ENCODE measurements at places on chromosomes 6 and 20. TPM values are rescaled to one million over a fixed set of nuclear protein-coding genes. Genes with fewer than 3 reads are reported as not detected.
A peak's percentile ranks its signal among the peaks of the same experiment; 100 is the strongest.

- no peak for DNase-seq
- H3K27me3 ChIP-seq = no peaks in the 10 kb centered on the region
- peaks cover 2% of the 10 kb centered on the region for H3K4me1 ChIP-seq
- no peak overlapping the region for H3K27ac ChIP-seq
Observed at GRCh38 chr6:132764370-132764769, 6.7 kb upstream of the VNN2 start.

GRCh38 chr20:38139977-38140753 is 24.9 kb downstream of the TGM2 start:
- H3K27me3 ChIP-seq = no peaks in the 10 kb centered on the region
- no peak overlapping the region for H3K4me3 ChIP-seq
- H3K4me1 ChIP-seq = no peaks in the 10 kb centered on the region
- DNase-seq = peak; percentile 65
- H3K27ac ChIP-seq = no peak overlapping the region
- H3K36me3 ChIP-seq = peaks cover 6% of the 10 kb centered on the region

Gene SIGLEC1
- 16.8 TPM for total RNA-seq

DNA sequence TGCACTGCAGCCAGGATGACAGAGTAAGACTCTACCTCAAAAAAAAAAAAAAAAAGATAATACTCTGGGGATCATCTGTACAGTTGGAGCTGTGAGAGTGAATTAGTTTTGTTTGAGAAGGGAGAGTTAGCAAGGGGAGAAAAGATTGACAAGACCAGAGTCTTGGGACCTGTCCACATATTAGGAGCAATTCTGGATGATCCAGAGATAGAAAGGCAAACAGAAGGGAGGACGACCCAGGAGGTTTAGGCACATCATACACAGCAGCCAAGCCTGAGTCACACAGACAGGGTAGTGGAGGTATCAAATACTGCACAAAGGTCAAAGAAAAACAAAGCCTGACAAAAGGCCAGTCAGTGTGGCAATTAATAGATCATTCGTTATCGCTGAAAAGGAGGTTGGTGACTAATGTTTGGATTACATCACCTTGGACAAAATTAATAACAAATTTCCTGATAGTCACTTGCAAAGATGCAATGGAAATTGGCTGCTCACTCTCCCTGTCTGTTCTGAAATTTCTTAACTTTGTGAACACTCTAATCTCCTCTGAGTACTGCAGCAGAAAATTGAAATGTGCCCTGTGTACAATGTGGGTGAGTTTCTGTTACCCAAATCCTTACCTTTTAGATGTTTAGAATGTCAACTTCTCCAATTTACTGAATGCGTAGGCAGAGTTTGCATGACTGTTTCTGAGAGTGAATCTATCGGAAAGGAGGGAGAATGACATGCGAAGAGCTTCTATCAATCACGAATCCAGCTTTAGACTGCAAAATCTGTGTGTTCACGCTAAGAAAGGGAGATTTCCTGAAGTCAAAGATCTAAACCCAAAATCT is 105.4 kb downstream of the TSHZ2 start:
- DNase-seq = no peak
- no peak overlapping the region for H3K4me3 ChIP-seq
- no peaks in the 10 kb centered on the region for H3K27me3 ChIP-seq

Gene PSORS1C2
- total RNA-seq = not detected

Gene RIPOR2
- 16.1 TPM for total RNA-seq

Gene BLCAP
- total RNA-seq = 46.9 TPM

DNA sequence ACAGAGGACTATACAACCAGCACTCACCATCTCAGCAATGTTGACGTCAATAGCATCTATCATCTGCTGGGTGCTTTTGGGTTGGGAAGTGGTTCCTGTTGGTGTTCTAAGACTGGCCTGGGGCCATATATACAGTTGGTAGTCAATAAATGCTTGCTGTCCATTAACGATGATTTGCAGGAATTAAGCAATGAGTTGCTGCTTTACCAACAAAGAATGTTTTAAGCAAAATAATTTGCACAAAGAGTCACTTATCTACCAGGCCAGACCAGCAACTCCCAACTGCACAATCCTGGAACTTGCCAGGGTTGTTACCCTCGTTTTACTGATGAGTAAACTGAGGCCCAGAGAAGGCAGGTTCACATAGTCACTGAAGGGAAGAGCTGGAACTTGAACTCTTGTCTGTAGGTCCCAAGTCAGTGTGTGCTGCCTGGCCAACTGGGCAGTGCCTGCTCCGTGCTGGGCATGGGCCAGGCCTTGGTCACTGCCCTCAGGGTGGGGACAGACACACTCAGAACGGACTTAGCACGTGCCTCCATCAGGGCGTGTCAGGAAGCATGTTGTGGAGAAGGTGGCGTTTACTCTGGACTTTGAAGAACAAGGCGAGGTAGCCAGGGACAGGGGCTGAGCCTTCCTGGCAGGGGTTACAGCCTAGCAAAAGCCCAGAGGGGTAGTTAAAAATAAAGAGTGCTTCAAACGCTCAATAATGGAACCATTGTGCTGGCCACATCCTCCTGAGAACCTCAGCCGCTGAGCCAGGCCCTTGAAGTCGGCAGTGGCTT is 2.5 kb upstream of the SRC start:
- DNase-seq = peak; percentile 74
- no peaks in the 10 kb centered on the region for H3K27me3 ChIP-seq
- no peak overlapping the region for H3K4me3 ChIP-seq
- no peaks in the 10 kb centered on the region for H3K36me3 ChIP-seq
- no peak overlapping the region for H3K27ac ChIP-seq

GRCh38 chr20:57879779-57880570 is 170.2 kb upstream of the PMEPA1 start:
- no peak overlapping the region for H3K27ac ChIP-seq
- H3K27me3 ChIP-seq = no peaks in the 10 kb centered on the region
- no peak for DNase-seq
- H3K36me3 ChIP-seq = no peaks in the 10 kb centered on the region

DNA sequence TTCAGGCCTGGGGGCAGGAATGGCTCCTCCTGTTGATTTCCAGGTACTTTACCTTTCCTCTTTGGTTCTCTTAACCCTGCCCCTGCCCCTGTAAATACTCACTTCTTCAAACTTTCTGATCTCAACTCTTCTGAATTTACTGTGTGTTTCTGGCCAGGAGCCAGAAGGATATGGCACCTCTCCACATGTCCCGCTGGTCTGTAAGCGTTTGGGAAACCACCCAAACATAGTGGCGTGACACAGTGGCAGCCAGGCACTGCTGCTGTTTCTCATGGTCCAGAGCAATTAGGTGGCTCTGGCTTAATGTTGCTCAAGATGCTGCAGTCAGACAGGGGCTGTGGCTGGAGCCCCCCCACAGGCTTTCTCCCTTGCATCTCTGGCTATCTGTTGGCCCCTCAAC is 374.5 kb downstream of the RNGTT start:
- no peak overlapping the region for H3K4me3 ChIP-seq
- H3K27ac ChIP-seq = no peak overlapping the region
- no peaks in the 10 kb centered on the region for H3K36me3 ChIP-seq
- no peak for DNase-seq
- H3K27me3 ChIP-seq = no peaks in the 10 kb centered on the region

GRCh38 chr6:107819217-107819616 is 4.9 kb downstream of the SCML4 start:
- H3K4me3 ChIP-seq = no peak overlapping the region
- no peaks in the 10 kb centered on the region for H3K36me3 ChIP-seq
- H3K27me3 ChIP-seq = no peaks in the 10 kb centered on the region
- no peak for DNase-seq
- H3K27ac ChIP-seq = no peak overlapping the region

DNA sequence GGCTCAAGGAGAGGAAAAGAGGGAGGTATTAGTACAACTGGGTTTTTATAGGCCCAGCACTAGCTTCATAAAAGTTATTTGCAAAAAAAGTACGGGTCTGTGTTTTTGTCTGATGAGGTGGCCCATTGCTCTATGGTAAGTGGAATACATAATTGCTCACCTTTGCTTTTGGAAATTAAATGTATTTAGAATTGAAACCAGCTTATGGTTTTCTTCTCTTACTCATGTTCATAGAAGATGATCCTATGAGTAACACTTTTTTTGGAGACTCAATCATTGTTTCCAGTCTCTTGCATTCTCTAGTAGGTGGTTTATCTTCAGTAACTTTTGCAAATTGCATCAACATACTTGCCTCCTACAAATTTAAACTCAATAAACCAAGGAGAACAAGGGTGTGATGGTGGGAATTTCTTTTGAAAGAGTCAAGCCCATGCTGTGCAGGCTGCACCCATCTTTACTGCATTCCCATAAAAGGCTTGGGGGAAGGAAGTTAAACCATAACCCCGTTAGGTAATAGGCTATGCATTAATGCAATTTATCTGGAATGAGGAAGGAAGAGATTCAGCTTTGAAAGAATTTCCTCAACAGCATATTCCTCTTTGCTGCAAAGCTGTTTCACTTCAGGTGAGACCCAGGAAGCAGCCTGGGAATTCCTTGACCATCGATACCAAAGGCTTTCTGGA is 48.5 kb upstream of the EDN1 start:
- H3K4me3 ChIP-seq = no peak overlapping the region
- peaks cover 2% of the 10 kb centered on the region for H3K27me3 ChIP-seq
- no peak for DNase-seq
- H3K27ac ChIP-seq = no peak overlapping the region

Gene FAM162B
- total RNA-seq = 6.2 TPM

GRCh38 chr20:4814696-4815252 is 93.1 kb downstream of the PRND start:
- H3K4me1 ChIP-seq = no peaks in the 10 kb centered on the region
- no peaks in the 10 kb centered on the region for H3K27me3 ChIP-seq
- no peaks in the 10 kb centered on the region for H3K36me3 ChIP-seq
- H3K27ac ChIP-seq = no peak overlapping the region
- peak; percentile 79 for DNase-seq

- no peak overlapping the region for H3K4me3 ChIP-seq
- H3K27me3 ChIP-seq = no peaks in the 10 kb centered on the region
- no peaks in the 10 kb centered on the region for H3K4me1 ChIP-seq
- H3K36me3 ChIP-seq = no peaks in the 10 kb centered on the region
- H3K27ac ChIP-seq = no peak overlapping the region
- no peak for DNase-seq
Observed at GRCh38 chr20:59159493-59160376, 3.9 kb upstream of the ZNF831 start.

Gene TINAG
- not detected for total RNA-seq

- peaks cover 5% of the 10 kb centered on the region for H3K4me1 ChIP-seq
- H3K27me3 ChIP-seq = no peaks in the 10 kb centered on the region
- no peak for DNase-seq
- no peak overlapping the region for H3K27ac ChIP-seq
Observed at GRCh38 chr6:128422871-128423270, 97.5 kb downstream of the PTPRK start.

DNA sequence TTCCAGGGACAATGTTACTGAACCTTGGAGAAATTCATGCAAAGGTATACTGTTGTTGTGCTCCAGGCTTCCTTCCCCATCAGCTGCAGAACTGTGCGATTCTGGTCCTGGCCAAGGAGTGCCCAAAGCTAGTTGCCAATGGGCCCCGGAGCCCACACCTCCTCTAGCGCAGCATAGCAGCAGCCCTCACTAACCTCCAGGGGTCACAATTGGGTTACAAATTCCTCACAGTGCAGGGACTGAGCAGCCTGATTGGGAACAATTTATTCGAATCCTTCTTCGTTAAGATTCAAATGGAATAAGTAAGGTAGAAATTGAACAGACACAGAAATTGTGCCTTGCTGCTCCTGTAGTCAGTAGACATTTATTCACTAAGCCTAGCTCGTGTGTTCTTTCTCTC is 284.9 kb downstream of the PRKN start:
- H3K27ac ChIP-seq = no peak overlapping the region
- no peak for DNase-seq
- no peaks in the 10 kb centered on the region for H3K36me3 ChIP-seq

GRCh38 chr20:8647961-8648441 is 420.9 kb upstream of the PLCB4 start:
- H3K27me3 ChIP-seq = no peaks in the 10 kb centered on the region
- no peaks in the 10 kb centered on the region for H3K36me3 ChIP-seq
- no peak overlapping the region for H3K4me3 ChIP-seq
- DNase-seq = no peak
- H3K4me1 ChIP-seq = no peaks in the 10 kb centered on the region

DNA sequence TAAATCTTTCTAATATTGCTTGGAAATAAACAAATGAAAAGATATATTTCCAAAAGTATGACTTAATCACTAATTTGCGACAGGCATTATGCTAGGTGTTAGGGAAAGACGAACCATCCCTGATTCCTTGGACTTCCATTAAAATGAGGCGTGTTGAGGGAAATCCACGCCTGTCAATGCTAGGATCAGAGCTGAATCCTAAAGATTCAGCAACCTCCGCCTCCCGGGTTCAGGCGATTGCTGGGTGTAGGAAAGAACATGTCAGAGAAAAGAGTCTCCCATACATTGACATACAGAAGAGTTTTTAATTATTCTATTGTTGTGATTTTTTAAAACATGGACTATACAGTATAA is 16.8 kb upstream of the PRSS16 start:
- H3K27ac ChIP-seq = no peak overlapping the region
- H3K27me3 ChIP-seq = no peaks in the 10 kb centered on the region
- no peak for DNase-seq
- no peaks in the 10 kb centered on the region for H3K4me1 ChIP-seq
- H3K4me3 ChIP-seq = no peak overlapping the region

- H3K27ac ChIP-seq = no peak overlapping the region
- no peaks in the 10 kb centered on the region for H3K27me3 ChIP-seq
- no peak overlapping the region for H3K4me3 ChIP-seq
- no peak for DNase-seq
- H3K36me3 ChIP-seq = no peaks in the 10 kb centered on the region
- no peaks in the 10 kb centered on the region for H3K4me1 ChIP-seq
Observed at GRCh38 chr20:9903048-9903655, 64.3 kb upstream of the PAK5 start.

GRCh38 chr6:141153563-141153962 is 979.2 kb upstream of the GJE1 start:
- H3K36me3 ChIP-seq = peaks cover 2% of the 10 kb centered on the region
- no peak overlapping the region for H3K4me3 ChIP-seq
- no peaks in the 10 kb centered on the region for H3K27me3 ChIP-seq
- DNase-seq = no peak
- H3K4me1 ChIP-seq = no peaks in the 10 kb centered on the region

Gene MCCD1
- total RNA-seq = not detected

Measured in aorta (tissue), 5 donors.